NCI-H2081 treated with DMSO at 0.1 percent for 48 hours (cell line): ENCODE measurements at places on chromosomes 5 and 9.

DNA sequence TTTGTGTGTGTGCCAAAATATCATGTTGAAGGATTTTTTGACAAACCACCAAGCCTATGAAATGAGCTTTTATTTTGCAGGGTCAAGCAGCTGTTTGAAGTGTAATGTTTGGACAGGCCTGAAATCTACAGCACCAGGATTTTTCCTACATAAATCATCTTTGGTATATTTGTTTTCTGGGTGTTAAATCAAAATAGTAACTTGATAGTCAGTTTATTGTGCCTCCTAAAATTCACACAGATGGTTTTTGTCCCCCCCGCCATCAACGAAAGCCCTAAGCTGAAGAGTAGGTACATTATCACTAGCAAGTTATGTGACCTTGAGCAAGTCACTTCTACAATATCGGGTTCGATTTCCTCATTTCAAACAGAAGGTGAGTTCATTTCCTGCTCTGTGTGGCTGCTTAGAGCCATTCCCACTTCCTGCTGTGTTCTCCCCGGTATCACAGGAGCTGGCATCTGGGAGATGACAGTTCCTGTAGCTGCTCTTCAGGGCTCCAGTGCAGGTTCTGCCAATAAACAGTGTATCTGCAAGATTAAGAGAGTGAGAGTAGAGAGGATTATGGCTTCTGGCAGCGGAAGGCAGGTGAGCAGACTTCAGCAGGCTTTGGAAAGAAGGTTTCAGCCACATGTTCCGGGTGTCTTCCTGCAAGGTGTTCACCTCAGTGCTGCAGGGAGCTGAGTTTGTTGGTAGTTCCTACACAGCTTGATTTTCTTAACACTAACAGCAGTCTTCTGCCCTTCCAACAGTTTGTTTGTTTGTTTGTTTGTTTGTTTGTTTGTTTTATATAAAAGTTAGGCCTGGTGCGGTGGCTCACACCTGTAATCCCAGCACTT lies 48.4 kb upstream of the GNE start:
- DNase-seq, result no peak

- DNase-seq, result no peak
Observed at GRCh38 chr5:158569534-158569933, 530.2 kb downstream of the EBF1 start.

- DNase-seq, result no peak
Observed at GRCh38 chr5:158744226-158744625, 355.5 kb downstream of the EBF1 start.

- DNase-seq, result no peak
Observed at GRCh38 chr5:124232515-124232914, 513.9 kb downstream of the ZNF608 start.

DNA sequence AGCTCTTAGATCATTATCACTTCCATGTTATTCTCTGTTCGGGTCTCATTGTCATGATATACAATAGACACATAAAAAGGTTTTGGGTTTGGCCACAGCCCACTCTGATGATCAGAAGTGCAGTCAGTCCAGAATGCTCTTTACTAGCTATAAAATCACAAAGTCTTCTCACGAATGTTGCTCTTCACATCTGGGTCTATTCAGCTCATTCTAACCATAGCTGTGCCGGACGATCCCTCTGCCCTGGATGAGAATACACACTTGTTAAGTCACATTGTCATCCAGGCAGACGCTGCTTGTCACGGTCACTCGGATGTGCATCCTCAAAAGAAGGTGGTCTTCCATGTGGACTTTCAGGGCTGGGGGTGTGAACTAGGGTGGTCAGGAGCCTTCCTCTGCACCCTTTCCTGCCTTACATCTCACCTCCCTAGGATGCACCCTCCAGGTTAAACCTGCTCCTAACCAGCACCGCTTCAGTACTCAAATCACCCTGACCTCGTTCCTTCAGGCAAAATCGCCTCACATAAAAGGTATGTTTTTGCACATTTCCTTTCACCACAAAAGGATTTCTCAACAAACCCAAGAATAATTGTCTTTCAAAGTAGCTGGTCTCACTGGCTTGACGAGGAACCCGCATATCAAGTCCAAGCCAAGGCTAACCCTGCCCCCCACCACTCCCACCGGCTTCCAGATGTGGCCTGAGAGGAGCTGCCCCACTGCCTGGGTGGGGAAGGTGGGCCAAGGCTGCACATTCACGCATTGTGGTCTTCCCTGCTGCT lies 21.9 kb downstream of the ANKH start:
- DNase-seq, result no peak
